Transverse colon (tissue), 4 donors: ENCODE measurements at places on chromosomes 12 and 14. TPM values are rescaled to one million over a fixed set of nuclear protein-coding genes. Genes with fewer than 3 reads are reported as not detected.

DNA sequence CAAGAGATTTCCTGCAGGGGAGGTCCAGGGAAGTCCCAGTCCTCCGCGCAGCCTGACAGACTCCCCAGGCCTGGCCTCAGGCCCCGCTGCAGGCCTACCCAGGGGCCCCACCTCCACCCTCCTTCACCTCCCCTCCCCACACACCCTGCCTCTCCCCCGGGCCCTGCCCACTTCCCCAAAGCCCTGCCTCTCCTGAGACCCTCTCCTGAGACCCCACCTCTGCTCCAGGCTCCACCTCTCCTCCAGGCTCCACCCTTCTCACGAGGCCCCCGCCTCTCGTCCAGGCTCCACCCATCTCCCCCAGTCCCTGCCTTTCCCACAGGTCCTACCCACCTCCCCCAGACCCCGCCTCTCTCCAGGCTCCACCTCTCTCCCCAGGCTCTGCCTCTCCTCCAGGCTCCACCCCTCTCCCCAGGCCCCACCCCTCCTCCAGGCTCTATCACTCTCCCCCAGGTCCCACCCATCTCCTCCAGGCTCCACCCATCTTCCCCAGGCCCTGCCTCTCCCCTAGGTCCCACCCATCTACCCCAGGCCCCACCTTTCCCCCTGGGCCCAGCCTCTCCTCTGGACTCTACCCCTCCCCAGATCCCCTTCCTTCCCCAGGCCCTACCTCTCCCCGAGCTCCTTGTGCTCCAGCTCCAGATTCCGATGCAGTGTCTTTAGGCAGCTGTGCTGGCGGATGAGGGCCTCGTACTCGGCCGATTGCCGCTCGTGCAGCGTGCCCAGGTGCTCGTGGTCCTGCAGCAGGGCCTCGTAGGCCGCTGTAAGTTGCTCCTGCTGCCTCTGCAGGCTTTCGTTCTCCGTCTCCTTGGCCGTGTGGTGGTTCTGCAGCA is 58.8 kb upstream of the GPR68 start:
- no peak overlapping the region for H3K27ac ChIP-seq
- no peaks in the 10 kb centered on the region for H3K4me1 ChIP-seq
- no peak for DNase-seq
- H3K4me3 ChIP-seq: no peak overlapping the region
- H3K27me3 ChIP-seq: no peaks in the 10 kb centered on the region

HOXC6 gene
- not detected for total RNA-seq

- H3K27me3 ChIP-seq: no peaks in the 10 kb centered on the region
- H3K4me1 ChIP-seq: peaks cover 16% of the 10 kb centered on the region
- no peaks in the 10 kb centered on the region for H3K36me3 ChIP-seq
- peak overlapping the region; percentile 96 for H3K27ac ChIP-seq
- peak; percentile 24 for DNase-seq
Measured at GRCh38 chr12:51171884-51172514, 936 bp downstream of the TFCP2 start.

RIPK3 gene
- 19.3 TPM for total RNA-seq
